A549 treated with CpdA at 1 μM for 4 hours (cell line): ENCODE measurements at places on chromosomes 1 and 21. TPM values are rescaled to one million over a fixed set of nuclear protein-coding genes. Genes with fewer than 3 reads are reported as not detected.

Gene TCHH
- total RNA-seq = 0.14 to 0.24 TPM (median 0.19 TPM) in 5 replicates

Gene AGBL4
- not detected in 5 replicates for total RNA-seq

Gene ADORA3
- total RNA-seq = not detected in 5 replicates

Gene ORC1
- total RNA-seq = 18.0 to 21.4 TPM (median 19.0 TPM) in 5 replicates

Gene OR2G6
- not detected in 5 replicates for total RNA-seq

Gene TMEM82
- total RNA-seq = not detected in 5 replicates

Gene LAPTM5
- total RNA-seq = 0.10 to 0.23 TPM (median 0.19 TPM) in 4 of 5 replicates, not detected in the other

Gene EVI5
- 4.7 to 11.3 TPM (median 5.3 TPM) in 5 replicates for total RNA-seq

Gene AMY1B
- total RNA-seq = not detected in 5 replicates

Gene ZNF593
- 48.2 to 75.7 TPM (median 67.5 TPM) in 5 replicates for total RNA-seq

Gene TRIM58
- total RNA-seq = not detected in 5 replicates

Gene LDLRAD2
- total RNA-seq = 0.10 to 0.33 TPM (median 0.14 TPM) in 5 replicates

Gene RGS8
- not detected in 5 replicates for total RNA-seq

Gene CLEC20A
- total RNA-seq = not detected in 5 replicates

Gene KRTAP22-2
- total RNA-seq = not detected in 5 replicates

Gene VSIG8
- total RNA-seq = 0.07 to 0.14 TPM in 2 of 5 replicates, not detected in the others

Gene LRRC8D
- 33.2 to 47.2 TPM (median 42.4 TPM) in 5 replicates for total RNA-seq

Gene LCE1A
- not detected in 5 replicates for total RNA-seq

Gene GPR153
- 1.0 to 1.3 TPM (median 1.1 TPM) in 5 replicates for total RNA-seq

Gene TLR5
- 0.03 to 0.15 TPM (median 0.13 TPM) in 5 replicates for total RNA-seq

Gene TMPRSS2
- total RNA-seq = 0.02 to 0.13 TPM (median 0.09 TPM) in 3 of 5 replicates, not detected in the others

Gene FNDC10
- 4.7 to 8.5 TPM (median 8.1 TPM) in 5 replicates for total RNA-seq

Gene DNAJC6
- total RNA-seq = 3.3 to 5.8 TPM (median 4.9 TPM) in 5 replicates

Gene RAB25
- 0.31 to 0.36 TPM in 2 of 5 replicates, not detected in the others for total RNA-seq

Gene OR2L2
- 0.01 TPM in 1 of 5 replicates, not detected in the others for total RNA-seq

Gene FAM167B
- total RNA-seq = 0.55 to 1.0 TPM (median 0.80 TPM) in 5 replicates

Gene PTGFRN
- 14.6 to 17.5 TPM (median 16.2 TPM) in 5 replicates for total RNA-seq
